ENCODE measurements at places on chromosomes 2 and 18. TPM values are rescaled to one million over a fixed set of nuclear protein-coding genes. Genes with fewer than 3 reads are reported as not detected.

CNRIP1 gene
- total RNA-seq: not detected

SCN9A gene
- total RNA-seq: not detected

RBM45 gene
- 15.6 TPM for total RNA-seq

GEN1 gene
- 31.1 TPM for total RNA-seq

MALL gene
- total RNA-seq: not detected

UGT1A10 gene
- not detected for total RNA-seq

SPDYA gene
- 1.9 TPM for total RNA-seq

TBR1 gene
- not detected for total RNA-seq

MLPH gene
- not detected for total RNA-seq

TMEM182 gene
- total RNA-seq: 3.6 TPM

ABCG5 gene
- not detected for total RNA-seq

ESPNL gene
- total RNA-seq: 0.09 TPM

IL36A gene
- not detected for total RNA-seq

METTL5 gene
- 57.1 TPM for total RNA-seq

DSG3 gene
- not detected for total RNA-seq

GAREM1 gene
- total RNA-seq: 0.06 TPM

ABHD1 gene
- 0.77 TPM for total RNA-seq

TMEM198 gene
- 0.85 TPM for total RNA-seq

MATN3 gene
- not detected for total RNA-seq

TSPYL6 gene
- total RNA-seq: not detected

KCNK3 gene
- not detected for total RNA-seq

SATB2 gene
- total RNA-seq: 0.06 TPM

SERPINB11 gene
- total RNA-seq: not detected
